GM19239 (cell line): ENCODE measurements at places on chromosomes 5 and 9.
A peak's percentile ranks its signal among the peaks of the same experiment; 100 is the strongest.

DNA sequence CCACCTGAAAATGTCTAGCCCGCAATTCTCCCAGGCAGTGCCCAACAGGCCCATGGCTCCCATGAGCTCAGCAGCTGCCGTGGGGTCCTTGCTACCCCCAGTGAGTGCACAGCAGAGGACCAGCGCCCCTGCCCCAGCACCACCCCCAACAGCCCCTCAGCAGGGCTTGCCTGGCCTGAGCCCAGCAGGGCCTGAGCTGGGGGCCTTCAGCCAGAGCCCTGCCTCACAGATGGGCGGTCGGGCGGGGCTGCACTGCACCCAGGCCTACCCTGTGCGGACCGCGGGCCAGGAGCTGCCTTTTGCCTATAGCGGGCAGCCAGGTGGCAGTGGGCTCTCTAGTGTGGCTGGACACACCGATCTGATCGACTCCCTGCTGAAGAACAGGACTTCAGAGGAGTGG, 19.3 kb upstream of the LTC4S start:
- no peak for DNase-seq

DNA sequence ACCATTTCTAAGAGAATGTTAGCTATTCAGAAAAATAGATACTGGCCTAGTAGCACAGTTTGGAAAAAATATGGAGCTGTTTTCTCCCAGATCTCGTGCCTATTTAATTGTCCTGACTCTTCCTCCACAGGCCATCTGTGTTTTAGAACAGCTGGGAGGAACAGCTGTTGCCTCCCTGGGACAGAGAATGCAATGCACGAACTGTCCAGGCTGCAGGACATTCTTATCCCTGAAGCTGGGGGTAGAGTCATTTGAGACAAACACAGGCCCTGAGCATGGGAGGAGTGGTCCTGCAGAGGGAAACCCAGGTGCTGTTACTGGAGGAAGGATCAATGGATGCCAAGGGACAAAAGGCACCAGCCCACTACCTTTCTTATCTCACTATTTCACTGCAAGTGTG, 20.9 kb upstream of the SPARC start:
- no peak for DNase-seq

DNA sequence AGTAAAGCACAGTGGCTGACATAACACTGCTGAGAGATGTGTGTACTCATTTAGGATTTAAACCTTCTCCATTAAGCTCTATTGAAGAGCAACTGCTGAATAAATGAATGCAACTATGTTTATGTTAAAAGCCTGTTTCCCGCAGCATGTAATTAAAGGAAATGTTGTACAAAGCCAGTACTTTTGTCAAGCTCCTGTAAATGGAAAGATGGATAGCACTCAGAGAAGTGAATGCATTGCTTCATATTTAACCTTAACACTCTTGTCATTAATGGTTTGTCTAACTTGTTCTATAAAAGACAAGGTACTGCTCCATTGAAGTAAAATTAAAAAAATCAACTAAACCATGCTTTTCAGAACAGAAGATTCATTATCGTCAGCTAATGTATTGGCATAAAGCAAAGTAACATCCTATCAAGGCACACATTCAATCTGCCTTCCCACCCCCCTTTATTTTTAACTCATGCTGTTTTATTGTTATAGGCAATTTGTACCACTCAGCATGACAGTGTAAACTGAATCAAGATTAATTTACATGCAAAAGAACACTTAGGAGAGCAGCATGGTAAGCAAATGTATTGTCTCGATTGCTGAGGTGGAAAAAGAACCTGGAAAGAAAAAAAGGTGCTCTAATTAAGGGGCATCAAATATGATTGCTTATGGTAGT, 240.9 kb upstream of the TBCA start:
- no peak for DNase-seq

DNA sequence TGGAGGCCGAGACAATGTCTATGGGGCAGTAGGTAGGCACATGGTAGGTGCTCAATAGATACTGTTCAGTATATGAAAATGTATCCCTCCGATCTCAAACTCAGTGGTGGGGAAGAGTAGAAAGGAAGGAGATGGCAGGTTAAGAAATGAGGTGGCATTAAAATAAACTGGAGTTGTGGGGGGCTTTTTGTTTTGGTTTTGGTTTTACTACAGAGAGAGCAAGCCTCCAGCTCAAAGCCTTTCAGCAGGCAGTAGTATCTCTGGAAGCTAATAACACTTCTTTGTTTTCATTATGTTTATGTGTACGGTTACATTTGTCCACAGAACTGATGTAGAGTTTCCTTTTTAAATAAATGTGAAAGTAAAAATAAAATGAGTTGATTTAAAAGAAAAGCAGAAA, 8.6 kb downstream of the MFAP3 start:
- no peak for DNase-seq

GRCh38 chr5:4947893-4948536, 192.1 kb upstream of the ADAMTS16 start:
- no peak for DNase-seq

- DNase-seq, result no peak
These were observed 65.2 kb upstream of the SLC25A51 start for GRCh38 chr9:37969130-37969529.

DNA sequence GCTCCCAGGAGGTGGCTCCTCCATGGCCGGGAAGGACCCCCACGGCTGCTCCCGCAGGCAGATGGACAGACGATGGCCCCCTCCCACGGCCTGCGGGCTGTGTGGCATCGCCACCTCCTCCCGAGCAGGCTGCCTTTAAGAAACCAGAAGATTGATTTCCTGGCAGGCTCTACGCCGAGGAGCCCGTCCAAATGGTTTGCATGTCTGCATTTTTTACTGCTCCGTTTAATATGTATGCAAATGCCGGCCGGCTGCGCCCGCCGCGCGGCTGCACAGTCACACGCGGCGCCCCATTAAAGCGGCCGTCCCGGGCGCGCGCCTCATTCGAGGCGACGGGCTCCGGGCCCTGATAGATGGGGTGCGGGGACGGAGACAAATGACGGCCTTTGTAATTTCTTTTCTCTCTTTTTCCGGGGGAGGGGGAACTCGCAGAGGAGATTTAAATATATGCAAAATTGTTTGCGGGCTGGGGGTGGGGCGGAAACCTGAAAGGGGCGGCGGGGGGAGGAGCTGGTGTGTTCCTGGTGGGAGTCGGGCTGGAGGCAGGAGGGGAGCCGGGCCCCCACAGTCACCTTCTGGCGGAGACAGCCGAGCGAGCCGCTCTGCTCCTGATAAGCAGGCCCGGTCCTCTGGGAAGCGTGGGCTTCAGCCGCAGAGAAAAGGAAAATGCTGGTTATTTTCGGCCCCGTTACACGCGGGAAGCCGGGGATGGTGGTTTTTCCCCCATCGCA, 158.7 kb upstream of the IER5L start:
- DNase-seq, result peak; percentile 27

GRCh38 chr9:73643379-73644013, 491.8 kb downstream of the ANXA1 start:
- DNase-seq, result no peak

- DNase-seq, result no peak
These were observed 40.5 kb downstream of the NCS1 start for GRCh38 chr9:130212543-130213297.

GRCh38 chr5:112316006-112316405, 103.1 kb downstream of the EPB41L4A start:
- DNase-seq, result no peak

- DNase-seq, result no peak
These were observed 633.0 kb downstream of the LRRC70 start for GRCh38 chr5:63211448-63212132.

- DNase-seq, result no peak
These were observed 165.2 kb upstream of the KLF9 start for GRCh38 chr9:70579686-70580085.

DNA sequence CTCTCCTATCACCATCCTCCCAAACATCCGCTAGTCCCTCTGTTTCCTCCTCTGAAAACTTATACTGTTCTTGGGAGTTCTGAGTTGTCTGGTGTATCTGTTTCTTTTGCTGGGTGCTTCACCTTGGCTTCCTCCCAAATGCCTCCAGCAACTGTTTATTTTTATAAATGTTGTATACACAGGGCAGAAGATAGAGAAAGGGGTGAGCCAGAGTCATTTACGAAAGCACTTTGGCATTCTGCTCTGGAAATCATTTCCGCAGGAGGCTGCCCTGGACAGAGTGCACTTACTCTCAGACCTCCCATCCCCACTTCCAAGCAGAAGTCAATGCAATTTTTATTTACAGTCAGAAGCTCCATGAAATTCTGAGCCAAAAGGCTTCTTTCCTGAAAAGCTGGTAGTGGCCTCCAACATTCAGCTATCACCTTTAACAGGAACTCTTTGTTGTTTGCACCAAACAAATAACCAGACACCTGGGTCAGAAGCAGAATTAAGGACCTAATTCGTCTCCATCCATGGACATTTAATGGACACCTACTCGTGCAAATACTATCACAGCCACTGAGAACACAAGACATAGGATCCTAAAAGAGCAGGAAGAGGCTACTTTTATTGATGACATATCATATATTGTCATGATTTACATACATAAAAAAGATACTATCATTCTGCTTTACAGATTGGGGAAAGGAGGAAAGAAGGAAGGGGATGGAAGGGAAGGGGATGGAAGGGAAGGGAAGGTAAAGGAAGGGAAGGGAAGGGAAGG, 229.5 kb upstream of the PAPPA start:
- DNase-seq, result no peak

DNA sequence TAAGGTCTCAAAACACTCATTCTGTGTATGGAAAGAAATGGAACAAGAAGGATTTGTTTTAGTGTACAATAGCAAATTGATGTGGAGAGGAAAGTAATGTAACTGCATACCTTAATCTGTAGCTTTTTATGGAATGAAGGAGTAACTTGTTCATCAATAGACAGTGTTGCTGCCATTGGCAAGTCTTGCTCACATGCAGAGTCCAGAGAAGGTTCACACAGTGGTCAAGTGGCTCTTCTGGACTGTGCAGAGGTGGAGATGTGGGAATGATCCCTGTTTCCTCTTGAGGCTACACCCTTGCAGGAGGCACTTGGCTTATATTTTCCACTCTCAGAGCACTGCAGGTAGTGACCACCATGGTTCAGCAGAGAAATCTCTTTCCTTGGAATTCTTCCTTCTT, 132.9 kb upstream of the ANKH start:
- DNase-seq, result no peak

- no peak for DNase-seq
These were observed 297.7 kb downstream of the PARP8 start for GRCh38 chr5:50963971-50964745.

DNA sequence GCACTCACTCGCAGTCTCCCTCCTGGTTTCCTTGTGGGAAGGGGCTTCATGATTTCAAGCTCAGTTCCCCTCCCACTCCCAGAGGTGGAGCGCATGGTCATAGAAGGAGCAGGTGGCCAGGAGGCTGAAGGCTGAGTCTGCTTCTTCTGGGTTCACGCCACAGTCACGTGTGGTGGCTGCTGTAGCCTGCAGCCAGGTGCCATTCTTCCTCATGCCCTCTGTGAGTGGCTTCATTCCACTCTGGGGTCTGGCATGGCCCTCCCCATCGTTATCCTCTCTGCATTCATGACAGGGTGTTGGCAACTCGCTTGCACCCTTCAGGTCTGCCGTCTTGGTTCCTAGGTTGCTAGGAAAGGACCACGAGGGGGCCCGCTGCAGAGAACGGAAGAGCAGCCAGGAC, 3.5 kb downstream of the MRPL41 start:
- DNase-seq, result no peak

GRCh38 chr5:138289296-138289695, 14.9 kb upstream of the GFRA3 start:
- DNase-seq, result no peak

- DNase-seq, result no peak
These were observed 3.8 kb downstream of the ARSI start for GRCh38 chr5:150298701-150299451.

DNA sequence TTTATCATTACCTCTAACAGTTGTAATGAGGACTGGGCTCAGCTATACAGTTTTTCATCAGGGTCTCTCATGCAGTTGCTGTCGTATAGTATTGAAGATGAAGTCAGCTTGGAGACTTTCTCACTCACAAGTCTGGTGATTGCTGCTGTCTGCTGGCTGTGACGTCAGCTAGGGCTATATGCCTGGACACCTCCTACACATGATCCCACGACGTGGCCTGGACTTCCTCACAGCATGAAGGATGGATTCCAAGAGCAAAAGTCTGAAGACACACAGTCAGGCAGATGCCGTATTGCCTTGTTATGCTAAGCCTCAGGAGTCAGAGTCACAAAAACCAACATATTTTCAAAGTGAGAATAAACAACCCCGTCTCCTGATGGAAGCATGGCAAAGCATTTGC, 193.3 kb downstream of the LURAP1L start:
- no peak for DNase-seq
